ENCODE measurements at places on chromosomes 4 and X. TPM values are rescaled to one million over a fixed set of nuclear protein-coding genes. Genes with fewer than 3 reads are reported as not detected.

The ETDB gene
- not detected for total RNA-seq

The OPRPN gene
- not detected for total RNA-seq

The HTN3 gene
- total RNA-seq: not detected

The NAA11 gene
- total RNA-seq: not detected

The BCORL1 gene
- 2.2 TPM for total RNA-seq

The PNMA5 gene
- total RNA-seq: 0.49 TPM
